Activated CD4-positive, alpha-beta T cell treated with anti-CD3 and anti-CD28 coated beads for 36 hours (primary cell): ENCODE measurements at places on chromosomes 2 and 18. TPM values are rescaled to one million over a fixed set of nuclear protein-coding genes. Genes with fewer than 3 reads are reported as not detected.

The RAX gene
- not detected for total RNA-seq

The POLE4 gene
- total RNA-seq: 44.0 TPM

The LRRTM1 gene
- total RNA-seq: not detected

The ZNF892 gene
- 3.2 TPM for total RNA-seq
